ENCODE measurements at places on chromosomes 12 and 14.

DNA sequence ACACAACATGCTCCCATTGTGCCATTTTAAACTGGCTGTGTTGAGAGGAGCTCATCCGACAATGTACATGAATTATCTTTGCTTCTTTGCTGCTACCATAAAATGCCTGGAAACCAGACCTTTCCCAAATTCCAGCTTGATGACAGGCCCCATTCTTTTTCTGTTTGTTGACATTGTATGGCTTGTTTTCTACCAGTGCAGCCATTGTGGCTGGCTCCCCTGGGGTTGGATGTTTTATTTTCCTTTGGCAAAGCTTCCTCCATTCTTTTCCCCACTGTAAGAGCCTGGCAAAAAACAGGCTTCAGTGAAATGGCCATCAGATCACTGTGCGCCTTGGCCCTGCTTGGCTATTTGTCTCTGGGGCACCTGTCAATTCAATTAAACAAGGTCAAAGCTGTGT is 532.5 kb downstream of the VRK1 start:
- DNase-seq: no peak

DNA sequence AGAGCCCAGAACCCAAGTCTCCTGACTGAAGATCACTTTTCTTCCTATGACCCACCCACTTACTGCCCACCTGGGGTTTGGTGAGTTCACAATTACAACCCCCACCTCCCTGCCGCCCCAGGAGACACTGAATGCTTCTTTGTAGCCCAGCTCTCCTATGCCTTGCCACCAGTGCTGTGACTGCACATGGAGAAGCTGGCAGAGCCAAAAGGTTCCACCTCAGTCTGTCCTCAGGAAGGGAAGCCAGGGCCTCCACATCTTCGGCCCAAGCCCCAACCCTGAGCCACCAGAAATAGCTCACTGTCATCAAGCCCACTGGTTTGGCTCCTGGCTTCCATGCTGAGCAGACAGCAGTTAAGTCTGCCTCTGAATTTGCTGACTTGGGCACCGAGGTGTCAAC is 25.6 kb downstream of the OTUB2 start:
- DNase-seq: no peak

DNA sequence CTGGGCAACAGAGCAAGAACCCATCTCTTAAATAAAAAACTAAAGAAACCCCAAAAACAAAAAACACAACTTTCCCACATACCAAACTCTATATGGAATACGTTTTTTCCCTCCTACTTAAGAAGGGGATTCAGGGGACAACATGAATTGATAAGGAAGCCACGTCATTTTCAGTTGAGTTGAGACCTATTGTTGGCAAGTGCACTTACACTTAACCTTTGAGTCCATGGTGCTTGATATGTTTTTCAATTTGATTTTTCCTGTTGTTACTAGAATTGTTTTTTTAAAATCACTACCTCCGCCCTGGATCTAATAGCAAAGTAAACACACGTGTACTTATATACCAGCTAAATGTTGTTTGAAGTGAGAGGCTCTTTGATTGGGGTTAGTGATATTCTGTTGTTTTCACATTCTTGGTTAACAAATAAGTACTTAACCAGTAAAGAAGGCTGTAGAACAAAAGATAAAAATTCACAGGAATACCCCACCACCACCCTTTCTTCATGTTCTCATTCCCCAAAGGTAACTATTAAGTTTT is 2.0 kb downstream of the FAM177A1 start:
- no peak for DNase-seq

GRCh38 chr12:127205781-127206555 is 1061.0 kb upstream of the TMEM132C start:
- DNase-seq: no peak

GRCh38 chr14:61257469-61258057 is 23.6 kb downstream of the TMEM30B start:
- no peak for DNase-seq

- DNase-seq: no peak
Measured at GRCh38 chr12:23662966-23663365, 286.5 kb downstream of the SOX5 start.

DNA sequence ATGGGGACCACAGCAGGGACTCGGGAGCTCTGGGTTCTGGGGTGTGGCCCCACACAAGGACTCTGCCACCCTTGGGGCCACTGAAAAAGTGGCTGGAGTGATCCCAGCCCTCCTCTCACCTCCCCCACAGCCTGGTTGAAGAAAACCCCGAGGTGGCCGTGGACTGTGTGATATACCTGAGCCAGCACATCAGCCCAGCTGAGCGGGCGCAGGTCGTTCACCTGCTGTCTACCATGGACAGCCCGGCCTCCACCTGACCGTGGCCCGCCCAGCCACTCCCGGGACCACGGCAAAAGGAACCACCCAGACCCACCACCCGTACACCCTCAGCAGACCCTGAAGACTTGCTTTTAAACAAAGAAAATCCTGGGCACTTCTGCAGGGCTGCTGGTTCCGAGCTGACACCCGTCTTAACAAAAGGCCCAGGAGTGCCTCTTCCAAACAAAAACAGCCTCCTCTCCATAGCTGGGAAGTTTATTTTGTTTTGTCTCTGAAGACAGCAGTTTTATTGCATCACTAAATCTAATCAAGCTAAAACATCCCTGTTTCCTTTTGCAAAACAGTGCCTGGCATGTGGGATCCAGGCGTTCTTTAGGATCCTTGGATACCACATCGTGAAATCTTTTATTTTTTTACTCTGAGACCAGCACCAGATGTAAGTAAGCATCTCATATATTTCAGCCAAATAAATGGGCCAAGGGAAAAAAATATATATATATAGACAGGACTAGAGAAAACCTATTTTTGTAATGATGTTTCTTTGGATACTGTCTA is 42.8 kb downstream of the FOXN4 start:
- no peak for DNase-seq

DNA sequence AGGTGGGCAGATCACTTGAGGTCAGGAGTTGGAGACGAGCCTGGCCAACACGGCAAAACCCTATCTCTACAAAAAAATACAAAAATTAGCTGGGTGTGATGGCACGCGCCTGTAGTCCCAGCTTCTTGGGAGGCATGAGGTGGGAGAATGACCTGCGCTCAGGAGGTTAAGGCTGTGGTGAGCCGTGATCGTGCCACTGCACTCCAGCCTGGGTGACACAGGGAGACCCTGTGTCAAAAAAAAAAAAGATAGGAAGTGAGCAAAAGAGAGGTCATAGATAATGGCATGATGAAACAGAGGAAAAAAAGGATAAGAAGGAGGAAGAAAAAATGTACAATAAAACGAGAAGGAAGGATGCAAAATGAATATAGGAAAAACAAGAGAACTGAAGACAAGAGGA is 159.5 kb downstream of the ETV6 start:
- no peak for DNase-seq

- DNase-seq: no peak
Measured at GRCh38 chr12:92987846-92988621, 58.9 kb upstream of the EEA1 start.

GRCh38 chr14:67666750-67667449 is 7.5 kb downstream of the VTI1B start:
- DNase-seq: no peak

GRCh38 chr12:6964605-6965025 is 5.8 kb downstream of the PHB2 start:
- no peak for DNase-seq

DNA sequence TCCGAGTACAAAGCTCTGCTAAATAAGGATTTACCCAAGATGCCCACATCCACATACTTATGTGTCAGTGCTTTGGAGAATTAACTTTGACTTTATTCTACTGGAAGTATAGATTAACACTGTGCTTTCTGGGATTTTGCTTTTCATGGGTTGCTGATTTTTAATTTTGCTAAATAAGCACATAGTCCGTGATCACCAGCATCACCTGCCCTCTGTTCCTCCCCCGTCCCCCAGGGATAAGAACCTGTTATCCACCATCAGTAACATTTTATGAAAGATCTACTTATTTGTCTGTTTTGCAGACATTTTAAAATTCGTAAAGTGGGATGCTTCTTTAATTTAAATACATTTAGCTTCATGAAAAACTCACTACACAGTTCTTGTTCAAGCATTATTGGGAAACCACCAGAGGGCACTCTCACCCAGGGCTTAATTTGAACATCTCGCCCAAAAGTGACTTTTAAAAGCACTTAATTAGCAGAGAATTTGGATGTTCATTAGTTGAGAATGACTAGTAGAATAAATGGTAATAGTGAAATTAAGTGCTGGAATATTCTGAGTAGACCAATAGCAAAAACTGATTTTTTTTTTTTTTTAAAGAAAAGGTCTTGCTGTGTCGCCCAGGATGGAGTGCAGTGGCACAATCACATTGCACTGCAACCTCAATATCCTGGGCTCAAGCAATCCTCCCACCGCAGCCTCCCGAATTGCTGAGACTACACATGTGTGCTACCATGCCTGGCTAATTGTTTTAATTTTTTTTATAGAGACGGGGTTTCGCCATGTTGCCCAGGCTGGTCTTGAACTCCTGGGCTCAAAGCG is 35.7 kb downstream of the MRPL42 start:
- peak; percentile 24 for DNase-seq

GRCh38 chr14:105420101-105420973 is 710 bp downstream of the MTA1 start:
- no peak for DNase-seq

GRCh38 chr12:46219877-46220655 is 48.8 kb downstream of the SLC38A1 start:
- DNase-seq: peak; percentile 45

- DNase-seq: no peak
Measured at GRCh38 chr12:125110641-125111360, 45.6 kb downstream of the AACS start.

DNA sequence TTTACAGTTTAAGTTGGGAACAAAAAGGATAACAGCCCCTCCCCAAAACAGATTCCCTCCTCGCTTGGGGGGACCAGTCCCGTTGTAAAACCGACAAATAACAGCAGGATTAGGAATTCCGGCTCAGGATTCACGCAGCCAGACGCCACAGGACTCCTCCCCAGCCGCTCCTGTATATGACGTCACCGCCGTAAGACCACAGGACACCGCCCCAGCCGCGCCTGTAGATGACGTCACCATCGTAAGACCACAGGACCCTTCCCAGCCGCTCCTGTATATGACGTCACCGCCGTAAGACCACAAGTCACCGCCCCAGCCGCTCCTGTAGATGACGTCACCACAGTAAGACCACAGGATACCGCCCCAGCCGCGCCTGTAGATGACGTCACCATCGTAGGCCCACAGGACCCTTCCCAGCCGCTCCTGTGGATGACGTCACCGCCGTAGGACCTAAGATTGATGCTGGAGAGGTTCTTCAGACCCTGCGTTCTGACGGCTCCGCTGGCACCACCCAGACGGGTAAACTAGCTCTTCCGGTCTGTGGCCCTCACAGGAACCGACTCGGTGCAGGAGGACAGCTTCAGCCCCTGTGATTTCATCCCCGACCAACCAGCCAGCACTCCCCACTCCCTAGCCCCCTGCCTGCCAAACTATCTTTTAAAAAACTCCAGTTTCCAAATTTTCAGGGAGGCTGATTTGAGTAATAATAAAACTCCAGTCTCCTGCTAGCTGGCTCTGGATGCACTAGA is 43.9 kb upstream of the FBRSL1 start:
- no peak for DNase-seq

GRCh38 chr12:7750350-7750749 is 3.2 kb upstream of the CLEC4C start:
- DNase-seq: no peak

DNA sequence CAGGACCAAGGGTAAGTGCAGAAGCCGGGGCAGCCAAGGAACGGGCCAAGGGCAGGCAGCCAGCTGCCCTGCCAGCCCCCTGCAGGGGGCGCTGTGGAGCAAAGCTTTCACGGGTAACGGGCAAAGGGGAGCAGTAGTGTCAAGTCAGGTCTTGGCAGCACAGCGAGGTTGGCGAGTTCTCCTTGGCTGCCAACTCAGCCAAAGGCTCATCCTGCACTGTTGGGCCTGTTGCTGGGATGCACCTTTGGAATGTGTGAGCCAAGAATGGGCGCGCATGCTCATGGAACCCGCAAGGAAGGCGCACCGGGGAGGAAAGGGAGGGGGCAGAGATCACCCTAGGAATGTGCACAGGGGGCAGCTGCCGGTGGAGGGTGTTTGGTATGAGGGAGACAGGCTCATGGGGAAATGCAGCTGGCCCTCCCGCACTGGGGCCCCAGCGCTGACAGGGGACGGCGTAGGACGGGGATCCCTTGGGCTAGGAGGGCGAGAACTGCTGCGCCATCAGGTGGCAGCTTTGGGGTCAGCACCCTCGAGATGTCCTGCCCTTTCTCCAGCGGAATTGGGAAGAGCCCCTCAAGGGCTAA is 138.0 kb downstream of the ASCL4 start:
- DNase-seq: peak; percentile 37

DNA sequence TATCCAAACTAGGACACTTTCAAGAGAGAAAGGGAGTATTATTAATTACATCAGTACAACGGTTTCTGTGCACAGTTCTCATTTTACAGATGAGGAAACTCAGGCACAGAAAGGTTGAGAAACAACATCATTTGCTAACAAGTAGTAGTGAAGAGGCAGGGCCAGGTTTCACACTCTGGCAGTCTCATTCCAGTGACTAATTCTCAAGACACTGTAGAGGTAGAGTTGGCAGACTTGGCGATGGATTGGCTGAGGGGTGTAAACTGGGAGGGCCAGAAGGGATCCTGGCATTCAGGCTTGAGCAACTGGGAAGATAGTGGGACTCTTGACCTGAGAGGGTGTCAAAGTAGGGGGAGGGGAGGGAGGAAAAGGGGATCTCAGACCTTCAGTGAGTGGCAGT is 73.8 kb upstream of the BDKRB2 start:
- no peak for DNase-seq

GRCh38 chr14:78488938-78489337 is 318.8 kb downstream of the NRXN3 start:
- DNase-seq: no peak

DNA sequence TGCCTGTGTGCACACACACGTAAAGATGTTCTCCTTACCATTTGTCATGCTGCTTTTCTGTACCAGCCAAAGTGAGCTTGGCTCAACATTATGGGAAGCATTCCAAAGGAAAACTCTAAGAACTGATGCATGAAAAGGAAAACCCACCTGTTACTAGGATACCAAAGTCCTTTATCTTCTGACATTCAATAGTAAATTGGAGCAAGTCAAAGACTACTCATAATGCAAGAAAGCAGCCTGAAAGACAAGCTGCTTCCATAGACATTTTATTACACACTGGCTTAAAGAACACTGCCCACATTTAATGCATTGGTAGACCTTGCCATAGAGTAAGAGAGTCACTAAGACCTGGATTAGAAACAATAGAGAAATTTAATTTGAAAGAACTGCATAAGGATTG is 159.0 kb downstream of the LRIG3 start:
- no peak for DNase-seq

- no peak for DNase-seq
Measured at GRCh38 chr12:84910549-84911241, 1.9 kb downstream of the SLC6A15 start.

Data from stimulated activated CD8-positive, alpha-beta memory T cell treated with anti-CD3 and anti-CD28 coated beads, Interleukin-7, amount 100 ng/mL, for 24 hours (primary cell).